ENCODE measurements at places on chromosomes 6 and 20.

GRCh38 chr20:46053416-46053815 lies 24.4 kb downstream of the SLC12A5 start:
- no peak for DNase-seq

DNA sequence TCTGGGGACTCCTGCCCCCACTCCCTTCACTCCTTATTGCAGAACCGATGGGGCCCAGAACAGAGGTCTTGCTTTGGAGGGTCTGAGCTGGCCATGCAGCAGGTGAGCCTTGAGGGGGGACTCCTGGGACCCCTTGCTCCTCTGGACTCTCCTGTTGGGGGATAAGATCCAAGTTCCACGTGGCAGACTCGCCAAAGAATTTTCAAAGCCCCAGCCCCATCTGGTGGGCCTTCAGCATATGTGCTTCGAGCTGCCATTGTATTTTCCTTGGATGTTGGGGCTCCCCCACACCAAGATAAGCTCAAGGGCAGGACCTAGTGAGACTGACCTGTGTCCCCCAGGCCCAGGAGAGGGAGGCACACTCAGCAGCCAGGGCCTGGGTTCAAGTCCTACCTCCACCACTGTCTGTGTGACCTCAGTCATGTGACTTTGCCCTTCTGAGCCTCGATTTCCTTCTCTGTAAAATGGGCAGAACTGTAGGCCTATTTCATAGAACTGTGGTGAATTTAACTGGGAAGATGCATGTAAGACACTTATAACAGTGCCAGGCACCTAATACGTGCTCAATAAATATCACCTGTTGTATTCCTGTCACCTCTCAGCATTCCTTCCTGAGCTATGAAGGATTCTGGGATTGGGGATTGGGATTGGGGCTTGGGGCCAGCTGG lies 115.5 kb downstream of the VEGFA start:
- no peak for DNase-seq

- no peak for DNase-seq
Measured at GRCh38 chr6:69980624-69981023, 114.3 kb downstream of the COL19A1 start.

GRCh38 chr20:18657575-18657974 lies 69.7 kb downstream of the DTD1 start:
- no peak for DNase-seq

DNA sequence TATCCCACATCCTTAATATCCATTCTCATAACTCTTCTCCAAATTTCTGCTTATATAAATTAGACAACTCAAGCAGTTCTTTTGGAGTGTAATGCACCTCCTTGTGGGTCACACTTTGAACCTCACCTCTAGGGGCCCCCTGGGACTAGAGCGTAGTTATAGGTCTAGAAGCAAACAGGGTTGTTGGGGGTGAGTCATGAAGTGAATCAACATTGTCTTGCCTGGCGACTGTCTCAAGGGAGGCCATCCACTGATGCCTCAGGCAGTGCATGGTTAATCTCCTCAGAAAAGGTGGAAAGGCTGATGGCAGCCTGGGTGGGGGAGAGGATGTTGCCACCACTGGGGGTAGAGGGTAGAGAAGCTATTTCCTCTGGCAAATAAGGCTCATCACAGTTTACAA lies 129.1 kb downstream of the TNFRSF21 start:
- DNase-seq, result no peak
